Cortex of kidney (tissue), 1 donor: ENCODE measurements at places on chromosomes 12 and 14.

- no peak for DNase-seq
Measured at GRCh38 chr14:96416292-96416691, 24.4 kb downstream of the AK7 start.

GRCh38 chr14:37615582-37616289 is 20.3 kb downstream of the TTC6 start:
- no peak for DNase-seq

- no peak for DNase-seq
Measured at GRCh38 chr14:24935796-24936195, 114.2 kb downstream of the STXBP6 start.

- no peak for DNase-seq
Measured at GRCh38 chr12:69231479-69231878, 7.9 kb upstream of the CPSF6 start.

DNA sequence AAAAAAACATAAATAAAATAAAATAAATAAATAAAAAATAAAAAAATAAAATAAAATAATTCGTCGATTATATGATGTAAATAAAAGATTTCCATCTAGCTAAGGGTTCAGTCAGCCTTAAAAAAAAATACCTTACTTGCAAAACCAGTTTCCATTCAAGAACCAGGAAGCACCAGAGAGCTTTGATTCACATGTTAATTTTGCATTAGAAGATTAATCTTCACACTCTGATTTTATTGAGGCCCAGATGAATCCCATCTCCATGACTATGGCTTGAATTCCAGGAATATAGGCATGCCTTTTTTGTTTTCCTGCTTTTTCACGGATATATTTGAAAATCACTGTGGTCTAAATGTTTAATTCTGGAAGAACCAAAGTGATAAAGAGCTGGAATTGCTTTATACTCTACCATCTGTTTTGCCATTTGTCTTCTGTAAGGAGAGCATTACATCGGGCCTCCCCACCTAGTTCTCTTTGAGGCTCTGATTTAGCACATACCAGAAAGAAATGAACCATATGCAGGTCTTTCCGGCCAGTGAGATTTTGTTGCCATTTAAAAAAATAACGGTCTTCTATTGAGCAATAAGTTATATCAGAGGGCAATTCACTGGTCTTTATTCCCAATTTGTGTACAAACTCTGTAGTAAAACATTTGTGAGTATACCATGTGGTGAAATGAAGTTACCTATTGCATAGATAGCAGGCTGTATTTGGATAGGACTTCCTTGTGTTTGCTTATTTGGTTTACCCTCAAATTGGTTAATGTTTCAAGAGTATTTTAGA is 175.5 kb downstream of the AEBP2 start:
- no peak for DNase-seq

DNA sequence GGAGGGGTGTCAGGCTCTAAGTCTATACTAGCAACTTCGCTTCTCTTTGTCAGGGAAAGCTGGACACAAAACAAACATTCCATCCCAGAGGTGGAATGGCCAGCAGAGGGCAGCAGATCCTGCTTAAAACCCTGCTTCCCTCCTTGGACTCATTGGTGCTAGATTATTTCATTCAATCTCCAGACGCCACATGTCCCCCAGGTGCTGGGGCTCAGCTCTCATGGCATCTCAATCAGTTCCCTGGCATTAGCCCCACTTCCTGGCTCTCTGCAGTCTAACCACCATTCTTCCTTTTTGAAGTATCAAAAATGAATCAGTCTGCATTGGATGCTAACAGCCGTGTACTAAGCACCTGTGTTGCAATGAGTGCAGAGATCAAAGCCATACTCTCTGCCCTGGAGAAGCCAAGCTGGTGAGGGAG is 8.1 kb upstream of the PPP1R1A start:
- DNase-seq: no peak

- no peak for DNase-seq
Measured at GRCh38 chr14:65195042-65195719, 92.9 kb upstream of the MAX start.

DNA sequence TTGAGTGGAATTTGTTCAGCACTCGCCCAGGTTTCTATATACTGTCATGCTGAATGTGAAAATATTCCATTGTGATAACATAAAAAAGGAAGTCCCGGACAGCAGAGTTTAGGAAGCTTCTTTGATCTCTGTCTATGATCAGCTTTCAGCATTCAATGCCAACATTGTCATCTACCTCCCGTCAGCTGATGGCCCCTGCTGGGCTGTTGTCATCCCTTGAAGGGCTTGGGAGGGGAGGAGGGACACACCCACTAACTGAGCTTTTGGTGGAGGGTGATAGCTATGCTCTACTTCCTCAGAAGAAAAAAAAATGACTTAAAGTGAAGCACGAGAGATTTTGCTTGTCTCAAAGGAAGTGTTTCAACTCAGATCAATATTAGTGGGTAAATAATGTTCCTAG is 4.7 kb upstream of the KRT77 start:
- no peak for DNase-seq

- no peak for DNase-seq
Measured at GRCh38 chr12:1812650-1813302, 7.6 kb upstream of the LRTM2 start.

- DNase-seq: no peak
Measured at GRCh38 chr12:6314776-6315175, 4.3 kb downstream of the PLEKHG6 start.

DNA sequence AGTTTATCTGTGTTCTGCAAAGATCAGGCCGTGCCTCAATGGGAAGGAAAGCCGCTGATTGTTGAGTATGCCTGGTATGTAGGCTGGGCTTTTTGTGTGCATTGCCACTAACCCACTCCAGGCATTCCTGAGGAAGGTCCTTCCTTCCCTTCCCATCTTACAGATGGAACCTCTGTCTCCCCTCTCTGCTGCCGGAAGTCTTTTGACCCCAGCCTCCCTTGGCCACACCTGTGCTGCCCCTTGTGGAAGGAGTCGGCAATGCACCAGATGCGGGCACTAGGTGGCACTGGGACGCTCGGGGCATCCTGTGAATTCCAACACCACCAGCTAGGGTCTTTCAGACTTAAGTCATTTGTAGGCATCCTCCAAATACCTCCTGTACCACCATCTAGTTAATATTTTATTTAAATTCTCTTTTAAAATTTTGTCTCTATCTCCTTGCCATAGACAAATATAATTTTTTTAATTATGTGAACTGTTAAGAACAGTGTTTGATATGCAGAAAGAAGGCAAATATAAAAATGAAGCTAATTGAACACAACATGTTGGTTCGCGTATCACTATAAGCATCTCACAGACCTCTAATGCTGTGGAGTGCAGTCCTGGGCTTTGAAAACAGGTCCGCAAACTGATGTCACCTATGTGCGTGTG is 99.6 kb downstream of the RIN3 start:
- DNase-seq: no peak

GRCh38 chr12:66168410-66168809 is 1.4 kb downstream of the TMBIM4 start:
- no peak for DNase-seq

DNA sequence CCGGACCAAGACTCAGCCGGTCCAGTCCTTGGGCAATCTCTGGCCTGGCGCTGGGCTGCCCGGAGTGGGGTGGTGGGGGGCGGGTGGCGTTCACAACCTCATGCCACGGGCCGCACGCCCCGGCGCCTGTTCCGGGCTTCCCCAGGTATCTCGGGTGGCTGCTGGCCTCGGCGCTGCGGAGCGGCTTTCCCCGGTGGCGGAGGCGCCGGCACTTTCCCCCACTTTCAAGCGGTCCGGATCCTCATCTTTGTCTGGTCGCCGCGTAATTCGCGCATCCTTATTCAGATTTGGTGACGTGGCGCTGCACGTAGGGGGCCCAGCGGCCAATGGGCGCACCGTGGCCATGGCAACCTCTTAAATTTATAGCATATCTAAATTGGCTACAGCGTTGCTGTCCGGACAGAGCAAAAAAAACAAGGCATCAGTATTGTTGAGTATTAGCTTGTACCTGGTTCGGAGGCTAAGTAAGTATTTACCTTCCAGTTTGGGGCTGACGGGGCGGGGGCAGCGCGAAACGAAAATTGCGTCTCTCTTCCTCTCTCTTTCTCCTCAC is at the start of gene LHX5:
Gene LHX5, minus strand, starts transcription at position 253 of the 553 bp plus-strand sequence. CDS start 373 bp downstream, outside the sequence.
- DNase-seq: no peak

DNA sequence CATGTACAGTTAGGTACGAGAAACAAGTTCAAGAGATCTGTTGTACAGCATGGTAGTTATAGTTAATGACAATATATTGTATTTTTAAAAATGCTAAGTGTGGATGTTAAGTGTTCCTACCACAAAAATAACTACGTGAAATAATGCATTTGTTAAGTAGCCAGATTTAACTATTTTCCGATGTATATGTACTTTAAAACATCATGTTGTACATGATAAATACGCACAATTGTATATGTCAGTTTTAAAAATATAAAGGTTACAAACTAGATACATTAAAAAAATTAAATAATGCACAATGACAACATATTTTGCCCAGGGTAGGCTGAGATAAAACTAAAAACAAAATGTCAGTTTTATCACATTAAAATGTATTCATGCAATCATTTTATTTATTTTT is 285.1 kb upstream of the DCN start:
- DNase-seq: no peak

GRCh38 chr14:40268236-40268635 is 836.0 kb upstream of the FBXO33 start:
- no peak for DNase-seq

GRCh38 chr14:40757376-40757950 is 849.2 kb upstream of the LRFN5 start:
- DNase-seq: no peak

GRCh38 chr12:12807970-12808702 is 5.0 kb upstream of the DDX47 start:
- no peak for DNase-seq

GRCh38 chr12:94100211-94100627 is 48.2 kb upstream of the PLXNC1 start:
- DNase-seq: no peak

- DNase-seq: no peak
Measured at GRCh38 chr12:95726903-95727302, 63.7 kb downstream of the NTN4 start.

- no peak for DNase-seq
Measured at GRCh38 chr12:14981049-14981448, 8.2 kb downstream of the PDE6H start.

- no peak for DNase-seq
Measured at GRCh38 chr12:1474574-1475153, 119.7 kb downstream of the FBXL14 start.

DNA sequence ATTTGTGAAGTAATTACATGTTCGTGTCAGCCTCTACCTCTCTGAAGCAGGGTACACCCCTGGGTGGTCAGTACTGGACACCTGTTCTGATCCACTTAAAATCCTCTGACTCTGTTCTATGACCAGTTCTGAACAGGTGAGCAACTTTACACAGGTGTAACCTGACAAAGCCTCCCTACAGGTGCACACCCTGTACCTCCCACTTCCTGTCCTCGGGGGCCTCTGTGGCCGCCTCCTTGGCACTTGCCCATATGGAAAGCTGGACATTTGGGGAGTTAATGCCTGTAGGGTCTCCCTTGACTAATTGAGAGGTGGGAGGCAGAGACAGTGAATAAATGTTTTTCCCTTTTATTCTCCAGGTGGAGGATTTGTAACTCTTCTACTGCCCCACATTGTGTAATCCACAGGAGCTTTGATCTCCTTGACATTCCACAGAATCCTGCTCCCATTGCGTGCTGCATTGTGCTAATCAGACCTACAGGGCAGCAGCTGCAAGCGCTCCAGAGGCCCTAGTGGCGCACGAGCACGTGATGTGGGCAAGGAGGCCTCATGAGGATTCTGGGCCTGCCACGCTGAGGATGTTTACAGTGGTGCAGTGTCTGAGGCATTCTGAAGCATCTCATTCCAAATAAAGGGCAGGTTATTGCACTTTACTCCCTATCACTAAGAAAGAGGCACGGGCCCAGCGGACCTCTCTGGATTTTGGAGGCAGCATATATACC is 45.8 kb upstream of the BATF start:
- DNase-seq: no peak

- DNase-seq: no peak
Measured at GRCh38 chr14:77037938-77038568, 9.5 kb upstream of the IRF2BPL start.

- DNase-seq: no peak
Measured at GRCh38 chr12:27534765-27535161, 10.8 kb downstream of the PPFIBP1 start.

- no peak for DNase-seq
Measured at GRCh38 chr14:93943052-93943451, 15.9 kb downstream of the FAM181A start.

DNA sequence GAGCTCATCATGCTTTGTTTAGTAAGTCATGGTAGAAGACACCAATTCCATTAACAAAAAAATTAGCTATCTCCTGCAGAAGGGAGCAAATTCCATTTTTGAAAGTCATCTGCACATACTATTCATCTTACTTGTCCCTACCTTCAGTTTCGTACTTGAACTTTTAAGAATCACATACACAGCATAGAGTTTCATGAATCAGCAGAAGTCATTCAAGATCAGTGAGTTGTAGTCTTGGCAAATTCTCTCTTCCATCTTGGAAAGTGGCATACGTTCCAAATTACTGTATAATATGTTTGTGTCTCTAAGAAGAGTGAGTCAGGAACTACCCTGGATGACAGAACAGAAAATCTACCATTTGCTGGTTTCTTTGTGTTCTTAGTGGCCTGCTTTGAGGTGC is 14.1 kb downstream of the VRK1 start:
- DNase-seq: no peak

DNA sequence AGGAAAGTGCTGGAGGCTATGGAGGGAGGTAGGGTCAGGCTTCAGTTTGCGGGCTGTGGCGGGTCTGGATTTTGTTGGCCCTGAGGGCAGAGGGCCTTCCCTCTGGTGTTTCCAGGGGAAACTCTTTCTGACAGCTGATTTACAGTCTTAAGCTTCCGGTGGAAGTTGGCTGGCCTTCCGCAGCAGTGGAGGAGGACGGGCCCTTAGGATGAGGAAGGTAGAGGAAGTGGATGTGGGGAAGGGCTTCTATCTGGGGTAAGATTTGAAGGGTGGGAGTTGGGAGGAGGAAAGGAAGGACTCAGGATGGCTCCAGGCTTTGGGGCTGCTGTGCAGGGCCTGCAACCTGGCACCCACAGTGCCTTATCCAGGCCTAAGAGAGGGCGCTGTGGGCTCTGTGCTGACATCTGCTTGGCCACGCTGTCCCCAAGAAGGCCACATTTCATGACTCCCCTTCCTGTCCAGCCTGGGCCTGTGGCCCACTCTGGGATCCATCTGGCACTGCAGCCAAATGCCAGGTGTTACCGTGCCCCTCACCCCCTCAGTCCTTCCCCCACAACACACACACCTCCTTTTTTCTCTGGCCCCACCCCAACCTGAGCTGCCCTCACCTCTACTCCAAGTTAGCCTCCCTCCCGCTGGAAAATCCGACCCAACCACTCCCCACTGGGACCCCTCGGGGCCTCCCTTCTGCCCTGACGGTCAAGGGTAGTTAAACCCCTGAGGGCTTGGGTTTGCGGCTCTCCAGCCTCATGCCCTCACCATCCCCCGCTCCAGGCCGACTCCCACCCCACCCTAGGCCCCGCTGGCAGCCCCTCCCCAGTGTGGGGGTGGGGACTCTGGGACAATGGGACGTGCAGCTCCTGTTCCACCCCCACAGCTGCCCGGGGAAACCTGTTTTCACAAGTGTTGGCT is 7.7 kb upstream of the PPP1R13B start:
- DNase-seq: no peak

- no peak for DNase-seq
Measured at GRCh38 chr12:1676043-1676442, 14.8 kb upstream of the ADIPOR2 start.
